NB4 (cell line): ENCODE measurements at places on chromosomes 3 and 15.
A peak's percentile ranks its signal among the peaks of the same experiment; 100 is the strongest.

GRCh38 chr3:119548341-119548740 is 11.1 kb downstream of the CD80 start:
- no peak for DNase-seq

DNA sequence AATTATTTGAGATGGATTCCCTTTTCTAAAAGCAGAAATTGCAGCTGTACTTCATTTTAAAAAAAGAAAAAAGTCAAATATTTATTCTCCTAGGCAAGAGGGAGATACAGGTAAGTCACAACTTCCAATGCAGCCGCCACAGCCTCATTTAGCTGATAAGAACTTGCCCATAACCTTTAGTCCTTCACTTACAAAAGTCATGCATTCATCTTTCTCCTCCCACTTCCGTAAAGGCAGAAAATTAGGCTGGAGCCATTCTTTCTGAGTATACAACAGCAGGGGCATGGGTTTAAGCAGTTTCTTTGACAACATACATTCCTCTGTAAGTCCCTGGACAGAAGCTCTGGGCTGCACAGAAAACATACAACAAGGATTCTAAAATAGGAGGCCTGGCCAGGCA is 4.3 kb downstream of the SUCLG2 start:
- DNase-seq = no peak

- DNase-seq = no peak
Observed at GRCh38 chr3:13150624-13151023, 77.4 kb upstream of the IQSEC1 start.

DNA sequence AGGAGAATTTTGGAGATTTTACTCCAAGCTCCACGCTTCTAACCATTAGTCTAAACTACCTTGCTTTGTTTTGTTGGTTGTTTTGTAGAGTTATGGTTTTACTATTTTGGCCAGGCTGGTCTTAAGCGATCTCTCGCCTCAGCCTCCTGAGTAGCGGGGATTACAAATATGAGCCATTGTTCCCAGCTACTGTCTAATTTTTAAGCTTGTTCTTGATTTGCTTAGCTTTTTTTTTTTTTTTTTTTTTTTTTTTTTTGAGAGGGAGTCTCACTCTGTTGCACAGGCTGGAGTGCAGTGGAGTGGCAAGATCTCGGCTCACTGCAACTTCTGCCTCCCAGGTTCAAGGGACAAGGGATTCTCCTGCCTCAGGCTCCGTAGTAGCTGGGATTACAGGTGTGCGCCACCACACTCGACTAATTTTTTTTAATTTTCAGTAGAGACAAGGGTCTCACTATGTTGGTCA is 28.5 kb downstream of the EFCAB12 start:
- DNase-seq = peak; percentile 62

GRCh38 chr3:95815828-95816227 is 998.6 kb upstream of the EPHA6 start:
- no peak for DNase-seq

DNA sequence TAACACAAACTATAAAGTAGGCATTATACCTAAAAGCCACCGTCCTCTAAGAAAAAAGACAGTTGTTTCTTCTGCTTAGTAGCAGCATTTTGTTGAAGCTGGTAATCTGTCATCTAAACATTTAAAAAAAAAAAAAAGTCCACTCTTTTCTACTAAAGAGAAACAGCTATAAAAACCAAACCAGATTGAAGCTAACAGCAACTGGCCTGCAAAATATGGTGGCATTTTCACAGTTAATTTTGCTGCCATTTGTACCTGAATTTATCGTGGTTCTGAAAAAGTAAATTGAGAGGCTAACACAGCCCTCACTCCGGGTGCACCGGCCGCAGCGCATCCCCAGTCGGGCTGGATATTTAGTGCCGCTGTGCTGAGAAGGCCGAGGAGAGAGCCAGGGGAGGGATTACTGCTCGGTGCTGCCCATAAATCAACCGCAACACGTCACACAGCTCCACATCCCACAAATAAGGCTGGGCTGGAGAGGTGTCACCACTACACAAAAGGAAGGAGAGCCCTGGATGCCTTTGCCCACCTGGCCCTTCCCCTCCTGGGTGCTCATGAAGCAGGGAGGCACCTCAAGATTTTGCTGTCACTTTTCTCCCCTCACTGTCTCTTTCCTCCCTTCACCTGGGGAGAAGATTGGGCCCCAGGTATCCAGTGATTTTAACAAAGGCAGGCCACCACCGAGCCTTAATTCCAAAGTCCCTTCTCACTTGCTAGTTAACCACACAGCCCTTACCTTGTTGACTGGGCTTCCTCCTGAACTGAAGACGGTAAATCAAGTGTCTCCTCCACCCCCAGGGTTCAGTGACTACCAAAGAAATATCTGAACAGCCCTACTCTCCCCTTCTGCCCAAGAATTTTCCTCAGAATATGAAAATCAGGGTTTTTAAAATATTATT is 44.4 kb downstream of the MECOM start:
- no peak for DNase-seq

- peak; percentile 31 for DNase-seq
Observed at GRCh38 chr15:75597667-75598341, 18.7 kb upstream of the PTPN9 start.

DNA sequence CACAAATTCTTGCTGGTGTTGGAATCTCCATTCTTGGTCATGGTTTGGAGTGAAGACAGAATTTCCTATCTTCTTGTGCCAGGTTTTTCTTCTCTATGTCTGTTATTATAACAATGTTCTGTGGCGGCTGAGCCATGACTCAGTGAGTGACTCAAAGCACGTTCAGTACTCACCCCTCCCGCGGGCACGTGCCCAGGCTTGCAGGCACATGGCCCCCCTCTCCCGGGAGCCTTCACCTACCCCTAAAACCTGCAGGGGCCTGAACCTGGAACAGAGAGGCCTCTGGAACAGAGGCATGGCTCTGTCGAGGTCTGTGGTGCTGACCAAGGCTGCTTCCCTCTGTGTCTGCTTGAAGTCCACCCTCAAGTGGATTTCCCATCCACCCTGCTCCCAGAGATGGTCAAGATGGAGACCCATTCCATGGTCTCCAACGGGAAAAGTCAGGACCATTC is 27.6 kb downstream of the PLXNB1 start:
- DNase-seq = peak; percentile 45

GRCh38 chr3:192422997-192423342 is 304.4 kb downstream of the FGF12 start:
- DNase-seq = peak; percentile 16

DNA sequence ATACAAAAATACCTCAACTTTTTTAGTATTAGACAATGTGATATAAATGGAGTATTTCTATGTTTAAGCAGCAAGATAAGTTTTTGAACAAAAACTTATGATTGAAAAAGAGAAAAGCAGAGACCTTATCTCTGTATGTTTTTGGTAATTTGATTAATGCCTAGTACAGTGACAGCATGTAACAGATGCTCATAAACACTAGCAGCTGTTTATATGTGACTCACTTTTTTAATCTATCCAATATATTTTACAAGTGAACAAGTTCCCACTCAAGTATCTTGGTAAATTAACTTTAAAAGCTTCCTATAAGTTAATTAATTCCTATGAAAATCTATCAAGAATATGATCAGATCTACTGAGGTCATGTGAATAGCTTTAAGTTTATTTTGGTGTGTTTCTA is 55.1 kb downstream of the NGLY1 start:
- DNase-seq = no peak

GRCh38 chr15:65841121-65841930 is 28.0 kb upstream of the RAB11A start:
- peak; percentile 71 for DNase-seq

- peak; percentile 26 for DNase-seq
Observed at GRCh38 chr3:129228891-129229585, 20.4 kb upstream of the COPG1 start.

DNA sequence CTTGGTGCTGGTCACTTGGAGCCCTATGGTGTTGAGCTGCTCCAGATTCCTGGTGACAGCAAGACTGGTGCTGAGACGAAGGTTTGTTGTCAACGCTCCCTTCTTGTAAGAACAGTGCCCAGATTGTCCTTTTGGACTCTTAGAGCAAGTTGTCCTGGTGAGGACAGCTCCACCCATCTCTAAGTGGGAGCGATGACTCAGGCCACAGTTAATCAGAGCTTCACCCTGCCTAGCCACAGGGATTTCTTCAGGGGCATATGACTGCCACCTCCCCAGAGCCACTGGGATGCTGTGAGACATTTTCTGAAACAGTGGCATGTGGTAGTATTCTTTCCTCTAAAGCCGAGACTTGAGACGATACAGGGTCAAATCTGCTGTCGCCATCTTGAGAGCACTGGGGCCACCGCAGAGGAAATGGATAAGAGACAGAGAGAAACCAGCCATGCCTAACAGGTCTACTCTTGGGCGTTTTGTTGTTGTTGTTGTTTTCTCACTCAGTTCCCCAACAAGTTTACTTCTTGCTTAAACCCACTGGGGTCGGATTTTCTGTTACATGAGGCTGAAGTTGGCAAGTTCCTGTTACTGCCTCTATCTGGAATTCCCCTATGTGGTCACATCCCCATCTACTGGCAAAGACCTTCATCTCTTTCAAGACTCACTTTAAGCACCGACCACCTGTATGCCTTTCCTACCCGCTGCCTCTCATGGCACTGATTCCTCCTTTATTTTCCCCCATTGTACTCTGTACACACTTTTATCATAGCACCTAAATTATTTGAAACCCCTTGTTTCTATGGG is 16.0 kb upstream of the PCOLCE2 start:
- peak; percentile 72 for DNase-seq

DNA sequence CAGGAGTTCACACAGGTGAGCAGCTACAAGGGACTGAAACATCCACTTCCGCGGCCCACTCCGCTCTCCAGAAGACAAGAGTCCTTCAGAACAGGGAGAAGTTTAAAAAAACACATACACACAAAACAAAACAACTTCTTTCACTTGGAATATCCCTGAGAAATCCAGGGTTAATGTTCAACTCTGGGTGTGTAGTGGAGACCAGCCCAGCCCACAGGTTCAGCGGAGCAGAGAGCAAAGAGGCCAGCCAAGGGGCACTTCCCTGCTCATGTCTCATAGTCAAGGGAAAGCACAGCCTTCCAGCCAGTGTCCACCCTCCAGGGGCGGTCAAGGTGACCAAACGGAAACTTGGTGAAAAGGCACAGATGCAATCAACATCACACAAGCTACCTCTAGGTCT is 41.6 kb downstream of the WNT5A start:
- DNase-seq = no peak

DNA sequence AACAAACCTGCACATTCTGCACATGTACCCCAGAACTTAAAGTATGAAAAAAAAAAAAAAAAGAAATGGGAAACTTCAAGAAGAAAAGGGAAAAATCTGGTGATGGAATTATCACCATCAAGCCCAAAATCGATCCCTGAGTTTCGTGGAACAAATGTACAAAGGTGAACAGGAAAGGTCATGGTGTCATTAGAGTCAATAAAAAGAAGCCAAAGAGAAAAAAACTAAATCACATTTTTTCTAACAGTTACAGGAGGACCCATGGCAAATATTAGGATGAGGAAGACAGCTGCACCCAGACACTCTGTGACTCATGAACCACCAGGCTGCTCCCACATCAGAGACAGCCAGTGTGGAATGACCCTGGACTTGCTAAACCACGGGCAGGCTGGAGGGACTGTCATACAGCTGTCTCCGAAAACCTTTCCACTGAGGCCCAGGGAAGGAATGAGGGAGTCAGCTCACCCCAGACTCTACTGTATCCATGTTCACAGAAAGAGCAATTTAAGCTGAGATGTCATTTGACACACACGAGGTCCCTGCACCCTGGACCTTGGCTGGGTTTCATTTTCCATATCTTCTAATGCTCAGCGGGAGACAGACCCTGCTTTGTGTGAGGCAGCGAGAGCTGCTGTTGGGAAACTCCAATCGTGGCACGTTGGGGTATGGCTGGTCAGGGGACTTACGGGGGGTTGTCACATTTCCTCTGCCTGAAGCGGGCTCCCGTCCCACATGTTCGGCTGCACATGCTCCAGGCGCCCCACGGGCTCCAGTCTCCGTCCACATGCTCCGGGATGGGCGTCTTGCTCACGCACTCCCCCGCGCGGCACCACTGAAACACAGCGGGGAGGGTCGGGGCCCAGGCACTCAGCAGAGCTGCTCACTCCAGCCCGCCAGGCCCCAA is 210.2 kb downstream of the ADAMTS17 start:
- no peak for DNase-seq

DNA sequence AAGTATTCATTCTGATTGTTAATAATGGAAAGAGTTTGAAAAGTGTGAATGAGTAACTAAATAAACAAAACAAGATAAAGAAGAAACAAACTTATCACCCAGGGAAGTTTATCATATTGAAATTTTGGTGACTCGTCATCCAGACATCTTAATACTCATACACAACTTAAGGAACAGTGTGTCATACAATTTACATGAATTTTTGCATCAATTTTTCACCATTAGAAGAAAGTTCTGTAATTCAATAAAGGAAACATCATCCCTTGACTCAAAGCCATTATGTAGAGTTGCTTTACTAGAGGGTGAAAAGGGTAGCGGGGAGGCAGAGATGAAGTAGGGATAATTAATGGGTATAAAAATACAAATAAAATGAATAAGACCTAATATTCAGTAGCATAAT is 536.2 kb downstream of the GRM7 start:
- DNase-seq = no peak

DNA sequence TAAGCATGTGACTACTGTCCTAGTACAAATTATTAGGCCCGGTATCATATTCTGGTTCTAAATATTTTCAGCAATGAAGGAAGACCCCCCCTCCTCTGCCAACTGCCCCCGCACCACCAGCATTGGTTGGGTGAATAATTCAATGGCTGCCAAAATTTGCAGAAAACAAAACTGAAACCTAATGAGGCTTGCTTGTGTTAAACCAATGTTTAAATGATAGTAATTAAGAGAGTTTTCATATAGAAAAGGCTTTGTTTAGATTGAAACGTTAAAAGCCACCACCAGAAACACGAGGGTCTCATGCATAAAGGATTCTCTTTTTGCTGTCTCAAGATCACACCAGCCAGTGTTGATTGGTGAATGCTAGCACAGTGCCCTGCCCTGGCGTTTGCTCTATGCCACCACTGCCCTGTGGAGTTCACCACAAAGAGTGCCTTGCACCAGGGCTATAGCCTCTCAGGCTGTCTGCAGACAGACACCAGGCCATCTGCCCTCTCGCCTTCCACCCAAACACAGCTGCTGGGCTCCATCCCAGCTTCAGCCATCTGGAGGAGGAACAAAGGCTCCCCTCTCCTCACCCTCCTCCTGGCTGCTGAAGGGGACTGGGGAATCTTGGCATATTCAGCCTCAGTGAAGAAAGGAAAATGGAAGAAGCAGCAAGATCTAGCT is 200.3 kb upstream of the PFN2 start:
- DNase-seq = no peak

DNA sequence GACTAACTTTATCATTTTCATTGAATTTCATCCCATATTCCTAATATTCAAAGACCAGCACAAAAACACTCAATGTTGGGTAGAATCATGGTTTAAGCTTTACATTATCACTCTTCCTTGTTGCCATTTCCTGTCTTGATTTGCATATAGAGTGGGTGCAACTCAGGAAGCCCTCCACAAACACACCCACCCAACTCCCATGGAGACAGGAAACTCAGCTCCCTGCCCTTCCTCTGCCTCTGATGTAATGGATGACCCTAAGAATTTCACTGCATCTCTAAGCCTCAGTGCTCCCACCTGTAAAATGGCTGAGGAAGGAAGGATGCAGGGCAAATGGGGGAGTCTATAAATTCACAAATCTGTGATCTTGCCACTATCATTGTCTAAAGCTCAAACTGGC is 98.1 kb upstream of the BFSP2 start:
- no peak for DNase-seq
